ENCODE measurements at places on chromosomes 16 and 17.

DNA sequence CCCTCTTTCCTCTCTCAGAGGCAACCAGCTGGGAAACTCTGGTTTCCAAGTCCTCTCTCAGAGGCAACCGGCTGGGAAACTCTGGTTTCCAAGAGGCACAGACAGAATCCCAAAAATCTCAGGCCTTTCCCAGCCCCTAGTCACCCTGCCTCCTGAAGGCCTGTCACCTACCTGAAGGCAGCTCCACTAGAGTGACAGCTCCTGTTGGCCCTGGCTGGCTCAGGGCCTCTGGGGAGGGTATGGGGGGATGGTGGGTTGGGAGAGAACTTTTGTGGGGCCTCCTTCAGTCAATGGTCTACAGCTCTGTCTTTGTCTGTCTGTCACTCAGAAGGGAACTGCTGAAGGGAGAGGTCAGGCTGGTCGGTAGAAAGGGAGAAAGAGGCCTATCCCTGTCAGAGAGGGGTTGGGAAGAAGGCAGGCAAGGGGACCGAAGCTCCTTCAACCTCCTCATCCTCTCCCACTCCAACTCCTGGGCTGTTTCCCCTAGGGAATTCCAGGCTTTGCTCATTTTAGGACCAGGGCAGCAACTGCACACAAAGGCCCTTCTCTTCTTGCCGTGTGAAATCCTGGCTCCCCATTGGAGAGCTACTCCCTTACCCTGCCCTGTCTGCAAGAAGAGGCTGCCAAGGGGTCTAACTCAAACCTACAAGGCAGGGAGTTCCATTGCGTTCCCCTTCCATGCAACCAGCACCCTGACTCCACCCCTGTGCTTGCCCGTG lies 23.6 kb downstream of the COPZ2 start:
- DNase-seq: no peak

DNA sequence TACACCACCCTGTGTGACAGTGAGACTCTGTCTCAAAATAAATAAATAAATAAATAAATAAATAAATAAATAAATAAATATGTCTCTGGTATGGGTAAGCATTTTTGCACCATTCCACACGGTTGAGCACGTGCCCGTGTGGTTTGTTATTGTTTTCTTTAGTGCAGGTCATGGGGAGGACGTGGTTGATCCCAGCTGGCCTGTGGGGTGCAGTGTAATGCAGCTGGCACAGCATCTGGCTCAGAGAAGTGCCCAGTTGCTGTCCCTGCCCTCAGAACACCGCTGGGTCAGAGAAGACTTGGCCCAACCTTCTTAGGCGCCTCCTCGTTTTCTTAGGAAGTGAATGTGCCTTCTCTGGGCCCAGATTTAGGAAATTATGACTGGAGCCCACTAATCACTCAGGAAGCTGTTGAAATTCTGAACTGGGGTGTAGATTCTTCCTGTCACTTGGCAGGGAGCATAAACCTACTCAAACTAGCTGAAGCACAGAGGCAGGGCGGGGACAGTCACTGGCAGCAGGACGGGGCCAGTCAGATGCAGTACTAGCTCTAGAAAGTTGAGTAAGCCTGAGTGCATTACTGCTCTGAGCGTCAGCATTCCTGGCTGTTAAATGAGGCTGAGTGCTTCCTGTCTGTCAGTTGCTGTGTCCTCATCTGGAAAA lies 85.9 kb downstream of the SNX29 start:
- DNase-seq: no peak

GRCh38 chr17:46770818-46771560 lies 47.5 kb downstream of the WNT3 start:
- no peak for DNase-seq

DNA sequence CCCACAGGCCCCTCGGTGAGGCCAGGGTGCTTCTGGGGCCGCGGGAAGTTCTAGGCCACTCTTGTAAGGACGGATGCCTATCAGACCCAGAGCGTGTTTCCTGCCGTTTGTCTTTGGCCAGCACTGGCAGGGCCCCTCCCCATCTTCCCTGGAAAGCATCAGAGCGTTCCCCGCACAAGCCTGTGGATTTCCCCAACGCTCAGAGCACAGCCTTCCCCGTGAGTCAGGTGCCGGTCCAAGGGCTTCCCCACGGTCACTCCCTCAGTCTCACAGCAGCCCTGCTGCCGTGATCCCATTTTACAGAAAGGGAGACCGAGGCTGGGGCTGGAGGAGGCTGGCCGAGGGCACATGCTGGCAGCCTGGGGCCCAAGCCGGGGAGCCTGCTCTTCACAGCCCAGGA lies 33.7 kb downstream of the CRISPLD2 start:
- no peak for DNase-seq

- no peak for DNase-seq
These were observed 15.1 kb upstream of the LHX1 start for GRCh38 chr17:36922175-36922574.

DNA sequence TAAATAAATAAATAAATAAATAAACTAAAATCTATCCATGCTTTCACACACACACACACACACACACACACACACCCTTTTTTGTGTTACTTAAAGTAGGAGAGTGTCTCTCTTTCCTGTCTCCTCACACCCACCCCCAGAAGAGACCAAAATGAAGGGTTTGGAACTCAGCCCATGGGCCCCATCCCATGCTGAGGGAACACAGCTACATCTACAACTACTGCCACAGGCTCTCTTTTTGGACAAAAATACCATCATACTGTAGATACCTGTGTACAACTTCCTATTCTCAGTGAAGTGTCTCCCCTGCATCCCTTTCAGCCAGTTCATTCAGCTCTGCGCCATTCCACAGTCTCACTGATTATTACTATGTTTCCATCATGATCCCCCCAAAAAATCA lies 1.9 kb upstream of the HBA2 start:
- no peak for DNase-seq

Measured in central memory CD4-positive, alpha-beta T cell (primary cell).